ENCODE measurements at places on chromosomes 13 and 19.

DNA sequence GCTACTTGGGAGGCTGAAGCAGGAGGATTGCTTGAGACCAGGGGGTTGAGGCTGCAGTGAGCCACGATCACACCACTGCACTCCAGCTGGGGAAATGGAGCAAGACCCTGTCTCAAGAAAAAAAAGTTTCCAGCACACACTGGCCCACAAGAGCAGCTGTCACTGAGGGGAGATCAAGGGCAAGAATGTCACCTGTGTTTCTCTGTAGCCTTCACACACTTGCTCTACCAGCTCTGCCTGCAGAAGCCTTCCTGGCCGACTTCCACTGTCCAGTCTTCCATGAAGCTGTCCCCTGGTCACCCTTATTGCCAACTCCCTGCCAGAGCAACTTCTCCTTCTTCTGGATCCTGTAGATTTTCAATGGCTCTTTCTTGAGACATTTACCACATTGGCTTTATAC is 158.0 kb downstream of the KCTD15 start:
- no peak for DNase-seq

DNA sequence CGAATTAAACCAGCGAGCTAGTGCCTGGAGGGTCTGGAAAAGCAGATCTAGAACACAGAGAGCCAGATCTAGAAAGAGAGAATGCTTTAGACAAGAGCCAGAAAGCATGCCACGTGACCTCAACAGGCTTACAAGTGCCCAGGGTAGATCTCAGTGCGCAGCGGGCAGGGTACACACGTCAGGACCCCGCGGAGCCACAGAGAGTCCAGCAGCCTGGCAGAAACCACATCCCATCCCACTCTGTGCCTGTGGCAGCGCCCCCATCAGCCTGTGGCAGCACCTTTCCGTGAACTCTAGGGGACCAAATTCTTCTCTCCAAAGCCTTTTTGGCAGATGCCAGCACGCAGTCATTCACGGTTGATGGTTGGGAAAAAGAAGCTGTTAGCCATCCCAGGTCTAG is 5.9 kb downstream of the ARHGEF1 start:
- DNase-seq = no peak

- DNase-seq = no peak
These were observed 130.2 kb upstream of the C1QTNF9B start for GRCh38 chr13:24027494-24027893.

DNA sequence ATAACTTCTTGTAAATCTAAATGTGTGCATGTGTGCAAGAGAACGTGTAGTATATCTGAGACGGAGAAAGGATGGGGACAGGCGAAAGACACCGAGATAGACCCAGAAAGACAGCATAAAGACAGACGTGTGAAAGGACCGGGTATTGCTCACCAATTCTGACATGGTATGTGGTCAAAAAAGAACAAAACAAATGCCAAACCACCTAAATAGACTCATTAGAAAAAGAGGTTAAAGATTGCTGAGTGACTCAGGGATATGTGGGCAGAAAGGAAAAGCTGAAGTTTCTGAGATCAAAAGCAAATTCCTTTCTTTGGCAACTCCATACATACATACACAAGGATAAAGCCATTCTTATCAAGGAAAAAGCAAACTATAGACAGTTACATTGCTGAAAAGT is 179.7 kb upstream of the TSC22D1 start:
- no peak for DNase-seq
